ENCODE measurements at places on chromosomes 12 and 14.
A peak's percentile ranks its signal among the peaks of the same experiment; 100 is the strongest.

DNA sequence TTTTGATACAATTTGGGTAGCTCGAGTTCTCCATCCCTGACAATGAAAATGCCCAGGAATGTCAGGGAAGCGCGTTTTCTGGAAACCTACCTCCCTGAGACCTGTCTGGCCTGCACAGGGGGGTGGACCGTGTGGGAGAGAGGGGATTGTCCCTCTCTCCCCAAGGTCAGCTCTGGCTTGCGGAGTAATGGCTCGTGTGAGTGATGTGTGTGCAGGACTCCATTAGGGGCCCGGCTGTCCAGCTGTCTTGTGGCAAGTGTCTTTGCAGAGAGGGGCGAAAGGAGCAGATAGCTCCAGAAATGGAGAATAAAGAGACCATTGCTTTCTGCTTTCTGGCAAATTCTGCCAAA lies 215.3 kb downstream of the CHST11 start:
- no peak for DNase-seq

DNA sequence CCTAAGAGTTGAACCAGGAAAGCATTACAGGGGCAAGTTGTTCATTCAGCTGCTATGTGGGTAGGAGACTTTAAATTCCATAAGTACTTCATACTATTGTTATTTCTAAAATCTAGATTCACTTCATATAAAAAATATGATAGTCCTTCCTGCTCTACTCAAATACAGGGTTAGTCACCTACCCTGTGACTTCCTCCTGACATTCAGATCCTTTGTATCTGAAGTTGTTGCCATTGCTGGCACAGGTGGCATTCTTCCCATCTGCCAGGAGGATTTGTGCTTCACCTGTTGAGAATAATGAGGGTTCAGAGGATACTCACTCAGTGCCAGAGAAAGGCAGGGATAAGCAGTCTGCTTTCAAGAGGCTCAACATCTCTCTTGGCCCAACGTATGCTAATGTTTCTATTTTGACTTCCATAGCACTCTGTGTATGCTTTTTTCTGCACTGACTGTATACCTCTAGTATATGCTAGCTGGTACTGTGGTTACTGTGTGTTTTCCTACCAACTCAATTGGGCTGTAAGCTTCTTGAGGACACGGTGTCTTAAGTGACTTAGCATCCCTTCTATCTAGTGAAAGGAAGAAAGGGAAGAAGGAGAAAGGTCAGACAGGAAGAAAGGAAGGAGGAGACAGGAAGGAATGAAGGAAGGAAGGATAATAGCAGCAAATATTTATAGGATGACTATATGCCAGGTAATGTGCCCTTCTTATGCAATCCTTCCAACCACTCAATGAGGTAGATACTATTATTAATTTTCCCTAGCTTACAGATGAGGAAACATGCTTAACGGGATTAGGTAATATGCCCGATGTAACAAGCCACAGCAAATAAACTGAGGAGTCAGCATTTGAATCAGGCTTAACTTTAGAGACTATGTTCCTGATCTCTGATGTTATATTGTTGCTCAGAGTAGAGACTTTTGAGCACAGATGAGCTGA lies 38.5 kb upstream of the FGF6 start:
- no peak for DNase-seq

- peak; percentile 52 for DNase-seq
These were observed 4.4 kb upstream of the DNAJC22 start for GRCh38 chr12:49342066-49342913.

DNA sequence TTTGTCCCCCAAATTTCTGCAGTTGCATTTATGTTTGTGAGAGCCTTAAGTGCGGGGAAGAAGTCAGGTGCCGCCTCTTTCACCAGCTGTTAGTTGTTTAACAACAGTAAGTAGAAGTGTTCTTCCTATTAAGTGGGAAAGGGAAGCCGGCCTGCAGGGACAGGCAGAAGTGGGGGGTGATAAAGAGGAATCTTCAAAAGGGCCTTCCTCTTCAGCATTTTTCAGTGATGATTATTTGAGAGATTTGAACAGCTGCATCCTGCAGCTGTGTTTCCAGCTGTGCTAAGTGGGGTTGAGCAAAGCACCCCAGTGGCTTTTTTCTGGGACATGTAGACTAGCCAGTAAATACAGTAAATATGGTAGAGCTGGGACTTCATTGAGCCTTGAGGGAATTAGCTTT lies 32.1 kb upstream of the SLC38A1 start:
- DNase-seq: no peak

GRCh38 chr12:8032242-8033152 lies at the start of gene FOXJ2:
Gene FOXJ2 (plus strand): TSS chr12:8032716. CDS start chr12:8039833, 7,117 bp downstream.
- DNase-seq: peak; percentile 73

Data from activated CD4-positive, alpha-beta T cell treated with anti-CD3 and anti-CD28 coated beads for 1 hour (primary cell).